ENCODE measurements at places on chromosomes 6 and 20. TPM values are rescaled to one million over a fixed set of nuclear protein-coding genes. Genes with fewer than 3 reads are reported as not detected.

PI3 gene
- not detected for polyA plus RNA-seq

SCAF8 gene
- polyA plus RNA-seq = 12.8 TPM

FAM217A gene
- polyA plus RNA-seq = not detected

RIMS4 gene
- 0.04 TPM for polyA plus RNA-seq

VSTM2L gene
- 28.1 TPM for polyA plus RNA-seq

SEMG1 gene
- not detected for polyA plus RNA-seq

DNA sequence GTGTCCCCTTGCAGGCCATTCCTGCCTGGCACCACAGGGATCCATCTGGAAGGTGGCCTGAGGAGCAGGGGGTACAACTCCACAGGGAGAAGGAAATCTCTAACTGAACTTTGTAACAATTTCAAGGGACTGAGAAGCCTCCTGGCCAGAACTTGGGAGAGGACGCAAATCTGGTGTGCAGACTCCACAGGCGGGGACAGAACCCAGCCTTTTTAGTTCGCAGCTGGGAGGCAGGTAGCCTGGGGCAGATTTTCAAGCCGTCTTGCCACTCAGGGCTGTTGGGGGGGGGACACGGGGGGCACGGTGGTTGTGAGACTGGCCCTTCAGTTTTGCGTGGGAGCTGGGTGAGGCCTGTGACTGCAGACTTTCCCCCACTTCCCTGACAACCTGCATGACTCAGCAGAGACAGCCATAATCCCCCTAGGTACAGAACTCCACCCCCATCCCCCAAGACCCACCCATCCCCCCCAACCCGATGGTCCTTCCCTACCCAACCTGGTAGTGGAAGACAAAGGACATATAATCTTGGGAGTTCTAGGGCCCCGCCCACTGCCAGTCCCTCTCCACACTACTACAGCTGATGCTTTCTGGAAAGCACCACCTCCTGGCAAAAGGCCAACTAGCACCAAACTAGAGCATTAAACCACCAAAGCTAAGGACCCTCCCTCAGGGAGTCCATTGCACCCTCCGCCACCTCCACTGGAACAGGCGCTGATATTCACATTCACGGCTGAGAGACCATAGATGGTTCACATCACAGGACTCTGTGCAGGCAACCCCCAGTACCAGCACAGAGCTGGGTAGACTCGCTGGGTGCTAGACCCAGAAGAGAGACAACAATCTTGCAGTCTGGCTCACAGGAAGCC is 3.0 kb upstream of the HUS1B start:
- DNase-seq = no peak

- DNase-seq = no peak
Observed at GRCh38 chr6:126867641-126868040, 250.8 kb upstream of the RSPO3 start.

GRCh38 chr6:153442096-153442495 is 311.0 kb upstream of the RGS17 start:
- DNase-seq = no peak

DNA sequence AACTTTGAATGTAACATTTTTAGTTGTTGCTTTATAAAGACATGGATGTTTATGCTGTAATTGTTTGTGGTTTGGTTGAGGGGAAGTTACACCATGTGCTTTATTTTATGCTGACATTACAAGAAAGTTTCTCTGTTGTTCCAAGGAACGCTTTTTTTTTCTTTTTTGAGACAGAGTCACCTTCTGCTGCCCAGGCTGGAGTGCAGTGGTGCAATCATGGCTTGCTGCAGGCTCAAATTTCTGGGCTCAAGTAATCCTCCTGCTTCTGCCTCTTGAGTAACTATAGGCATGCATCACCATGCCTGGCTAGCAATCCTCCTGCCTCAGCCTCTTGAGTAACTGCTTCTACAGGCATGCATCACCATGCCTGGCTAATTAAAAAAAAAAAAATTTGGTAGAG is 21.0 kb upstream of the IFNGR1 start:
- DNase-seq = no peak

- DNase-seq = peak; percentile 74
Observed at GRCh38 chr20:20085071-20085470, 32.7 kb downstream of the CFAP61 start.

DNA sequence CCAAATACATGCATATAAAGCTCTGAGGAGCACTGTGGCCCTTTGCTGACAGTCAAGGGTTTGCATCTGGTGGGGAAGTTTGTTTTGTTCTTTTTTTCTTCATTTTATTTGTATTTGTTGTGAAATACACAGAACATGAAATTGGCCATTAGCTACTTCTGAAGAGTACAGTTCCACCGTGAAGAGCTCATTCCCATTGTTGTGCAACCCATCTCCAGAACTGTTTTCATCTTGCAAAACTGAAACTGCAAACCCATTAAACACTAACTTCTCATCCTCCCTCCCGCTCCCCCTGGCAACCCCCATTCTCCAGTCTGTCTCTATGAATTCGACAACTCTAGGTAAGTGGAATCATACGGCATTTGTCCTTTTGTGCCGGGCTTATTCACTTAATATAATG is 231.3 kb downstream of the TFAP2C start:
- no peak for DNase-seq

- DNase-seq = no peak
Observed at GRCh38 chr6:8299034-8299433, 136.3 kb downstream of the SLC35B3 start.

DNA sequence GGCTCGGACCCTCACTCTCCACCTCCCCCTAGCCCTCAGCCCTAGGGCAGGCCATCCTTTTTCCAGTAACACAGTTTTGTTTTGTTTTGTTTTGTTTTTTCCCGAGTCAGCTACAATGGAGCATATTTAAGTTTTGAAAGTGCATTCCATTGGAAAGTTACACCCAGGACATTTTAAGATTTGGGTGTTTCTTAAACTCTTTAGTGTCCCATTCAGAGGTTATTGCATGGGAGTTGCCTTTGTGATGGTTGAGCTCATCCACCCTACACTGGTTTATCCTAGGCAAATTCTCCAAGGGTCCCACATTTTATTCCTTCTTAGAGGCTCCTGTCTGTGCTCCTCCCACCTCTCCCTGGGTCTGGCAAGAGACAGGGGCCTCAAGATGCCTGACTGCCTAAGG is 58.9 kb downstream of the THBS2 start:
- DNase-seq = no peak

DNA sequence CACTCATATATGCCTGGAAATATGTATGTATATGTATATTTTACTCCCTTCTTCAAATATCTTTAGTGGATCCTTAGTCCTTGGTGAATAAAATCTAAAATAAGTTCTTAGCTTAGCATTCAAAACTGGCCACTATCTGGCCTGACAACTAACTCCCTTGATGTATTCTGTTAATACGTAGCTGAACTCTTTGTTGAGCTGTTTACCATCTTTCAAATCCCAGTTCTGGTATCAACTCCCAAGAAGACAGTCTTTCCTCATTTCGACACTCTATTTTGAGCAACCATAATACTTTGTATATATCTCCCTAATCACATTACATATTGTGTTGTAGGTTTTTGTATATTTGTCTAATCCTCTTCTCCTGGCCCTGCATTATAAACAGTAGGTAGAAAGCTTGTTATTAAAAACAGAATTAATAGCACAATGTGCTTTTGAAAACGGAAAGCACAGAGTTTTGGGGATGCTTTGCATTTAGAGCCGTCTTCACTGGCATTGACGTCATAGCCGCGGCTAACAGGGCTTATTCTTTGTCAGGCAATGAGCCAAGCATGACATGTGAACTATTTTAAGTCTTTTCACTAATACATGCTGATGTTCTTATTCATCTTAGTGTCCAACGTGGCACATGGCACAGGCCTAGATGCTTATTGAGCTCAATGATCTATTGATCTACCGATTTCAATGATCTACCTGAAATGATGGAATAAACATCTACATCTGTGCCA is 47.2 kb upstream of the CCN2 start:
- DNase-seq = peak; percentile 35

DNA sequence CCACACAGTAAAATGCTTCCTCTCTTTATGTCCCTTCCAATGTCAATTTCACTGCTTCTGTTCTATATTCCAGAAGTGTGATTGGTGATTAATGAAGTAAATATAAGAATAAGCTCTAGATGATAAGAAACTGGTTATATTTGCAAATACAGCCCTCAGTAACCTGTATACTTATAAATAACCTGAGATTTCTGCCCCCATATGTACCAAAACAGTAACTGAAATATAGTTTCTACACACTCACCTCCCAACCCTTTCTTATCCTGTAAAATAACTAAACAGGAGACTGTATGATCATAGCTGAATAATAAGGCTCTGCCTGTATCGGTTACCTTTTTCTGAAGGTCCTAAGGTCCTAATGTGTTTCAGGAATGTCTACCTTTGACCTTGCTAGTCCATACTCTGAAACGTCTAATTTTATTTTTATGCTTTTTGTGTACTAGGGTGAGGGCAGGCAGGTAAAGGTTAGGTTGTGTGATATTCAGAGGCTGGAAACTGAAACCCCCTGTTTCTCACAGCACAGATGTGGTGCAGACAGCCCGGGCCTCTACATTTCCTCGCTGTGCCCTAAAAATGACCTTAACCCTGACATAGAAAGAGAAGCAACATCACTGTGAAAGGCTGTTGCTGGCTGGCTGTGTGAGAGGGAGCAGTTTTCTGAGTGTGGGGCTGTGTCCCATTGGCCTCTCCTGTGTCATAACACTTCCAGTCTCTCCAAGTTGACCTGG is 378.8 kb downstream of the CENPW start:
- no peak for DNase-seq

GRCh38 chr6:145602726-145603326 is 132.5 kb downstream of the EPM2A start:
- DNase-seq = peak; percentile 40

DNA sequence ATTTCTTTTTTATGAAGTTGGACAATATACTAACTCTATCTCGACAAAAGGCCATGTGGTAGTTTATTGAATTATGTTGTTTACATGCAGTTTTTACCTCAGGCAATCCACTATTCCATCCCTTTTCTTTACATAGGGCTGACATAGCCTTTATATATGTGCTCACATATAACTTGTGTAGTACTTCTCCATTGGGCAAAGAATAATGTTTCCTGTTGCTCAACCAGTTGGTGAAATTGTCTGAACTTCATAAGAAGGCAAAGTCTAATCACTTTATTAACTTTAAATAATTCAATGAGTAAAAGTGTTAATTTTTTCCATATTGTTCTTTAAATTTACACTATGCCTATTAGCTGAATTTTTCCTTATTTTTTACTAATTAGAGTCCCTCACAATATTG is 1272.1 kb downstream of the EPHA7 start:
- DNase-seq = no peak

- no peak for DNase-seq
Observed at GRCh38 chr20:25083141-25083772, 1.3 kb upstream of the VSX1 start.

GRCh38 chr20:21101932-21102575 is 4.1 kb downstream of the LINC00237 start:
- DNase-seq = no peak

DNA sequence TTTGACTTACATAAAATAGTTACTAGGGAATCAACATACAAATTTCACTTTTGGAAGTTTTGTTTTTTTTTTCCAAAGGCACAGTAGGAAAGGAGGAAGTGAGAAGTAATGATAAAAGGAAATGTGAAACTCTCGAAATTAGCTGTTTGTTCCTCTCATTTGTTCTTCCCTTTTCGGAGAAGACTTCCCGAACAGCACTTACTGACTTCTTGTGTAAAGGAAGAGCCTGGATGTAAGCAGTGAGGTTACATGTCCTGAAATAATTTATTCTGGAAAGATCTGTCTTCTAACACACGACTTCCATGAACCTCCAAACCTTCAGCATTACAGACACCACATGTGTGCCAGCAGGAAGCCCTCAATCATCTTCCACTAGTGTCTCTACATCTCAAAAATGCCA is 59.1 kb downstream of the KIF16B start:
- no peak for DNase-seq

DNA sequence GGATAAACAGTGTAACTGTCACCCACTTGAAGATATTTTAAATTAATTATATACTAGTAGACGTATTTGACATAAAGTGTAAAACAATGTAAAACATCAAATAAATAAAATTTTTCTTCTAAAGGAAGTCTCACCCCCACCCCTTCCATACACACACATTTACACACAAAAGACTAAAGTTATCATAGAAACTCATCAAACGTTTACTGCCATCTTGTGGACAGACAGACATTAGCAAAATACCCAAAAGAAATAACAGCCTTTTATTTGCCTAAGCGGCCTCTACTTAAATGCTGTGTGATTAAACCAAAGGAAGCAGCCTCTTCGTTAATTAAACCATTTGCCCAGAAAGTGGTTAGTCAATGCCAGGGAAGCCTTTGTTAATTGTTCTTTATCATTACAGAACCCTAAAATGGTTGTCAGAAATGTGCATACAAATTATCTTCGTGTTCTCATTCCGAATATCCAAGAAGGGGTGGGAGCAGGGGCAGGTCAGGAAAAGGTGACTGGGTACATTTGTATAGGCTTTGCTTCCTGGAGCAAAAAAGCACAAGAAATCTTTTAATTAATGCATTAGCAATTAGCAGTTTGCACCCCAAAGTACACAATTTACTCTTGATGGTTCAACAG is 176.2 kb upstream of the SASH1 start:
- no peak for DNase-seq

DNA sequence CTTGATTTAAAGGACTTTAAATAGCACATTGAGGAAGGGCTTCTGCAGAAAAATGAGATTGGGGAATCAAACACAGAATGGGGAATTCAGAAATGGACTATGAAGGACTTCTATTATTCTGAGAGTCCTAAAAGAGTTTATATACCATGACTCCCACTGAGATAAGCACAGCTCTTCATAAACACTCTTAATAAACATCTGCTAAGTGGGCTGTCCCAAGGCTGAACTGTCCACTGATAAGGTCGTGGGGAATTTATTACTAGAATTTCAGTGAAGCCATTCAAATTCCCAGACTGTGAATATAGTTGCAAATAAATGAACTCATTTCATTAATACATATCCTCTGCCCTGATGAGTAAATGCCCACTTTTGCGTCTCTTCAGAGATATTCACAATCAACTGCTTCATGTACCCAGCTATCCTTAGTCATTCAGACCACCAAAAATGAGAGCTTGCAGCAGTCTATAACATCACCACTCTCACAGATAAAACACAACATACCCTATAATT is 468.2 kb upstream of the RUNX2 start:
- no peak for DNase-seq

DNA sequence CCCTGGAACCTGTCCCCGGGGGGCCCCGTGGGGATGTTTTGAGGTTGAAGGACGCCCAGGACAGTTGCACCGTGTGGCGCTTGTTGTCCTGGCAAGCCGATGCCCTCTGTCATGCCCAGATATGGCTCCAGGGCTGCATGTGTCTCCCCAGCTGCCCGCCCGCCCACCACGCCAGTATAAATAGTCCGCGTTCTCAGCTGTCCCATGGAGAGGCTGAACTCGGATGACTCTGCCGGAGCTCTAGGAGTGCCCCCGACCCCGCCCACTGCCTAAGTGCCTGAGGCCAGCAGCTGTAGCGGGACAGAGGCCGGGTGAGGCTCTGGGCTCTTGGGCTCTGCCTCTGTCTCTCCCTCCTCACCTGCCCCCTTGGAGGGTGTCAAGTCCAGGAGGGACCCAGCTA is 83.0 kb upstream of the GATA5 start:
- peak; percentile 90 for DNase-seq

Measured in heart left ventricle (tissue), 16 donors.